ENCODE measurements at places on chromosomes 7 and 10.

DNA sequence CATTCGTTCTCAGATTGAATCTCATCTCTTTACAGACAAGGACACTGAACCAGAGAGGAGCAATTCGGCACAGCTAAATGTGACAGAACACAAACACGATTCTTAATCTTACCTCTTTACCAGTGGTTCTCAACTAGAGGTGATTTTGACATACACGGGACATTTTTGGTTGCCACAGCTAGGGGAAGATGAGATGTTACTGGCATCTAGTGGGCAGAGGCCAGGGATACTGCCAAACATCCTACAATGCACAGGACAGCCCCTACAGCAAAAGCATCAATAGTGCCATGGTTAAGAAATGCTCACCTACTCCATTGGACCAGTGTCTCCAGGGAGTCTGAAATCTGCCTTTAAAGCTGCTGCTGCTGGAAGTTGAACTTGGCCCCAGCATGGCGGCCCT is 27.3 kb downstream of the PDE1C start:
- no peak for DNase-seq

GRCh38 chr7:107103369-107103768 is 58.9 kb downstream of the PRKAR2B start:
- no peak for DNase-seq

DNA sequence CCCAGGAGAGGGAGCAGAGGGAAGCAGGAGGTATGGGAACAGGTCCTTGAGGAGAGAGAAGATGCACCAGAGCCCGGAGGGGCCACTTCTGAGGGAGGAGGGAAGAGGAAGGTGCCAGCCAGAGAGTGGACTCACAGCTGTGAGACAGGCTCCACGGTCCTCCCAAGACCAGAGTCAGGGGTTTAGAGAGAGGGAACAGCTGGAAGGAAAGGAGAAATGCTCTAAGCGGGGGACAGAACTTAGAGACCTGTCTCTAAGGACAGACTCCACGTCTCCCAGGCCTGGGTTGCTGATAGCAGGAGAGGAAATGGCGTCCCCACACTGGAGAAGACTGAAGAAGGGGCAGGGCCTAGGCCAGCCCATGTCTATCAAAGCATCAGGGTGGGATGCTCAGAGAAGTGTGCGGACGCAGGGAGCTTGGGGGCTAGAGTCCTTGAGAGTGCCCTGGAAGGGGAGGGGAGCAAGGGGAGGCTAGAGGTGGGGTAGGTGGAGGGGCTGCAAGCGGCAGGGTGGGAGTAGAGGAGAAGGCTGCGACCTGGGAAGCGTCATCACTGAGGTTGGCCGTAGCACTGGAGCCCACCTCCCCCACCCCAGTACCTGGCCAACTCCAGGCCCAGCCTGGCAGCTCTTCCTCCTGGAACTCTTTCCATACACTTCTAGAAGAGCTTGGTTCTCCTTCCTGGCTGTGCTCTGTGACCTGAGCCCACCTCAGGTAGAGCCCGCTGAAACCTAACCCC is 25.6 kb upstream of the GRID1 start:
- DNase-seq: no peak

DNA sequence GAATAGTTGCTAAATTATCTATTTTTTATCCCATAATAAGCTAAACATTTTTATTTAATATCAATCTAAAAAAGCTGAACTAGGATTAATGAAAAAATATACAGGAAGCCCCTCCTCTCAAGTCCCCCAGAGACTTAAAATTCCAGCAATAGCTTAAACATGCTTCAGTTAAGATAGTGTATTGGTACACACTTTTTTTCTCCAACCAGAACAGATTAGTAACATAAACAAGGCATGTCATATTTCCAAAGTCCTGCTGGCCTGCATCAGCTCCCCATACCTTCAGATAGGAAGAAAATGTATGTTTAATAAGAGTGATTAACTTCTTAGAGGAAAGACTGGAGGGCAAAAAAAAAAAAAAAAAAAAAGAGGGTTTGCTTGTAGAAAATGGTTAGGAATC is 7.1 kb downstream of the TBX20 start:
- DNase-seq: no peak

GRCh38 chr10:58393317-58393716 is 8.1 kb downstream of the TFAM start:
- no peak for DNase-seq

DNA sequence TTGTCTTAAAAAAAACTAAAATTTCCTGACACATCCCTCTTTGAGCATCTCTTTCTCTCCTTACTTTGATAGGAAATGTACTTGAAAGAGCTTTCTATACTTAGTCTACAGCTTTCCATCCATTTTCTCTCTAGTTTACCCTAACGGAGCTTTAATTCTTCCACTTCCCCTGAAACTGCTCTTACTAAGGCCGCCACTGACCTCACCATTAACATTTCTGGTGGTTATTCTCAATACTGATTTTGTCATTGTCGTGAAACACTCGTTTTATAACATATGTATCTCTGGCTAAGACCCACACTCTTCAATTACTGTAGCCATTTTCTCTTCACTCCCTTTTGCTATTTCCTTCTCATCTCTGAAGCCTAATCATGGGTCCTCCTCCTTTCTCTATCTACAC is 262.0 kb upstream of the FERD3L start:
- DNase-seq: no peak

GRCh38 chr7:115340828-115341227 is 418.9 kb downstream of the MDFIC start:
- no peak for DNase-seq

GRCh38 chr7:102306916-102307677 is 20.4 kb downstream of the SH2B2 start:
- DNase-seq: peak; percentile 50

- no peak for DNase-seq
Measured at GRCh38 chr10:21388589-21388988, 136.9 kb downstream of the SKIDA1 start.

DNA sequence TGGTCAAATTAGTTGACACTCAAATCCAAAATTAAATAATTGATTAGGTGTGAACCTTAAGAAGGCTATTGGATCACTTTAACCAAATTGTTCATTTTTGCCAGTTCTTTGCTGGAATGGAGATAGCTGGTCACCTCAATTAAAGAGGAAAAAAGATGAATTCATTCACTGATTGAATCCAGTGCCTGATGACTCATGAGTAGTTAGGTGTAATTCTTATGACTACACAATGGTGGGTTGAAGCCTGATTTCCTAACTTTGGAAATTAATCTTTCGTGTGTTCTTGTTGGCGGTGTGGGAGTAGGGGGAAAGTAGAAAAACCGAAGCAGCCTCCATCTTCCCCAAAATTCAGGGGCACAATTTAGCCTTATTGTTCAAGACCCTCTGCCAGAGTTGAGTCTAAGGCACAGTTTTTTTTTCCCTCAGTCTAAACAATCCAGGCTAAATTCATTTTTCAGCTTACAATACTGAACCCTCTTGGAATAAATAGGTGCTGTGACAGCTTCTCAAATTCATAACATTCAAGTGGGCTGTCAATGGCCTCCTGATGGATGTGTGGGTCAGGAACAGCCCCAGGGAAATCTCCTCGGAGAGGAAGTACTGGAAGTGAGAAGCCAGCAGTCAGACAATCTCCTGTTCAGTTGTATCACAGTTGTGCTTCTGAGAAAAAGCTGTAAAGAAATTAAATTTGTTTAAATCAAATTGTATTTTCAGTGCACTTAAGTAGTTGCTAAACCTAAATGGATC is 356.6 kb downstream of the BBS9 start:
- no peak for DNase-seq

DNA sequence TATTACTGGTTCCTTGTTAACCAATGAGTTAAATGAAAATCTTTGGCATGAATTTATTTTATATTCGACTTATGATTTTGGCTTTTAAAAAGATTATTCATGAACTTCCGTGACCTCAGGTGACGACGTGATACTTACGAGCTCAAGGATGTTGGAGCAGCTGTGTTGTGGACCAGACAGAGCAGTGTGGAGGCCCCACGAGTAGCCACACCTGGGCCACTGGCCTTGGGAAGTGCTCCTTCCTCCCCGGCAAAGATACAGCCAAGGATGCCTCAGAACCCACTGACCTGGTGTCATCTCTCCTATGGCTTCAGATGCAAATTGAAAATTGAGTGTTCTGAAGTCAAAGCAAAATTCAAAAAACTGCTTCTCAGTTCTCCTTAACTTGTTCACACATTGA is 147.5 kb upstream of the PPP2R2D start:
- no peak for DNase-seq
